ENCODE measurements at places on chromosomes 11 and 22.

- no peak for DNase-seq
Observed at GRCh38 chr11:65834202-65834601, 439 bp downstream of the SNX32 start.

DNA sequence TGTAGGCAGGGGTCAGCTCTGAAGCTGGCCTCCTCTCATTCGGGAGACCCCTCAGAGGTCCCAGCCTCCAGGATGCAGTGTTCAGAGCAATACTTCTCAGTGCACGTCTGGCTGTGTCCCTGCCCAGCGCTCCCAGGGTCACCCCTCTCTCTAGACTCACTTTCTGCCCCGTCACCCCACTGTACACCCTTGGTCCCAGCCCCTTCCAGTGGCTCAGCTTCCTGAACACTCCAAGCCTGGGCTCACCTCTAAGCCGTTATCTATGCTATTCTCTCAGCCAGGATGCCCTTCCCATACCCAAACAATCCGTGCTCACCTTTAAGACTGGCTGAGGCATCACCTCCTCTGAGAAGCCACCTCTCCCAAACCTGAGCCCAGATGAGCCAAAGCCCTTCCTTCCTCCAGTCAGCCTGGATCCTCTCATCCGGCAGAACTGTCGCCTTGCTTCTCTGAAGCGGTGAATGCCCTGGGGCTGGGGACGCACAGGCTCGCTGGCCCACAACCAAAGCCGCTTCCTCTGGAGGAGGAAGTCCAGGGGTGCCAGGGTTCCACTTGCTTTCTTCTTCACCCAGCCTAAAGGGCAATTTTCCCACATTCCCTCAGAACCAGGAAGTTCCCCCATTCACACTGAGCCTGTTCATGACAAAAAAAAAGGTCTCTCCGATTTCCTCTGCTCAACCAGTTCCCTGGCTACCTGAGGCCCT is 13.7 kb upstream of the CDKN1C start:
- no peak for DNase-seq

GRCh38 chr11:103850419-103851165 is 185.8 kb upstream of the DDI1 start:
- no peak for DNase-seq

DNA sequence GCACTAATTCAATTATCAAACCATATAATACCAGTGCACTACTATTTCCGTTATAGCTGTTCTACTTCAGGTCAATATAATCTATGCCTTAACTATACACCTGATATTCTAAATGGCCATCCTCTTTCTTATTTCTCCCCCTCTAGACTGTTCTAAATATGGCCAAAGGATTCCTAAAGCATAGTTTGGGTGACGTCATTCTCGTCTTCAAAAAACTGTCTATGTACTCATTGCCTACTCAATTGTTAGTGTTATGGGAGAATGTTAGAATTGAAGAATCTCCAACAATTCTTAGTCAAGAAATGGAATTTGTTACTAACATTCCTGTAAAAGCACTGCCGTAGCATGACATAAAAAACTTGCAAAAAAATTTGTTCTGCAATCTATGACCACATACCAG is 431.1 kb upstream of the ANO3 start:
- no peak for DNase-seq

DNA sequence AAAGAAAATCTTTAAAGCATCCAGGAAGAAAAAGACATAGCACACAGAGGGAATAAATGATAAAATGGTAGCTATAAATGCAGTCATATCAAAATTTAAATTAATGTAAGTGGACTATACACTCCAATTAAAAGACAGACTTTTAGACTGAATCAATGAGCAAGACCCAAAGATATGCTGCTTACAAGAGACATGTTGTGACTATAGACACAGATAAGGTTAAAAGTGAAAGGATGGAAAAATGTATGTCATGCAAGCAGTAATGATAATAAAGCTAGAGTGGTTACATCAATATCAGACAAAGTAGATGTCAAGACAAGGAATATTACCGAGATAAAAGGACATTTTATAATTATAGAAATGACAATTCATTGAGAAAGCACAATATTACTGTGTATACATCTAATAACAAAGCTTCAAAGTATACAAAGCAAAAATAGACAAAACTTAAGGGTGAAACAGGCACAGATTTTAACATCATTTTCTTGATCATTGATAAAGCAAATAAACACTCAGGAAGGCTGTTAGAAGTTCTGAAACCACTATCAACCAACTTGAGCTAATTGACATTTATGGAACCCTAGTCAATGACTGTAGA is 22.8 kb upstream of the MUC5AC start:
- no peak for DNase-seq

GRCh38 chr11:27907530-27907929 is 200.4 kb downstream of the KIF18A start:
- DNase-seq = no peak

GRCh38 chr22:35510481-35510934 is 30.1 kb upstream of the RASD2 start:
- no peak for DNase-seq

DNA sequence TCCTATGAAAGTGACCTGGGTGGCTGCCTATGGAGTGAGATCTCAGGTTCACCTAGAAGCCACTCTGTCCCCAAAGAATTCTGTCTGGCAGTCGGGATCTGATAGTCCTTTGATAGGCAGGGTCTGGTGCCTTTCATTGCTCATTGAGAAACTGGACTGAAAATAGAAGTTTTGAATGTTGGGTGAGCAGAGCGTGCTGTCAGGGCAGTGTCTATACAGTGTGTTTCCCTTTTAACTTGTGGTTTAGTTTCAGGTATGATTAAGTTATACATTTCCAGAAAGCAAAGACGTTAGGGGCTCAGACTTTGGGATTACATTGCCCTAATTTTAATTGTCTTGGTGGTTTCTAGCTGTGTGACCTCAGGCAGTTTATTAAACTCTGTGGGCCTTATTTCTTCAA is 111.3 kb upstream of the PAX6 start:
- no peak for DNase-seq

GRCh38 chr22:26718905-26719304 is 61.5 kb downstream of the MIAT start:
- no peak for DNase-seq

GRCh38 chr22:20268279-20269012 is at the start of gene RTN4R:
Gene RTN4R, minus strand, starts transcription at chr22:20268318. Its CDS starts 226 bp downstream, at chr22:20268092.
- peak; percentile 27 for DNase-seq

GRCh38 chr11:93585758-93586157 is 42.6 kb upstream of the SMCO4 start:
- no peak for DNase-seq

DNA sequence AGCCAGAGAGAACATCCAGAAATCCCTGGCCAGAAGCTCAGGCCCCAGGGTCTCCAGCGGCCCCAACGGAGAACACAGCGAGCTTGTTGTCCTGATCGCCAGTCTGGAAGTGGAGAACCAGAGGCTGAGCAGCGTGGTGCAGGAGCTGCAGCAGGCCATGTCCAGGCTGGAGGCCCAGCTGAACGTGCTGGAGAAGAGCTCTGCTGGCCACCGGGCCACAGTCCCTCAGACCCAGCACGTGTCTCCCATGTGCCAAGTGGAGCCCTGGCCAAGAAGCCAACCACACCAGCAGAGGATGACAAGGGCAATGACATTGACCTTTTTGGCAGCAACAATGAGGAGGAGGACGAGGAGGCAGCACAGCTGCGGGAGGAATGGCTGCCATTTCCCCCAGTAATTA is 20.6 kb upstream of the SCGB1D1 start:
- DNase-seq = no peak

DNA sequence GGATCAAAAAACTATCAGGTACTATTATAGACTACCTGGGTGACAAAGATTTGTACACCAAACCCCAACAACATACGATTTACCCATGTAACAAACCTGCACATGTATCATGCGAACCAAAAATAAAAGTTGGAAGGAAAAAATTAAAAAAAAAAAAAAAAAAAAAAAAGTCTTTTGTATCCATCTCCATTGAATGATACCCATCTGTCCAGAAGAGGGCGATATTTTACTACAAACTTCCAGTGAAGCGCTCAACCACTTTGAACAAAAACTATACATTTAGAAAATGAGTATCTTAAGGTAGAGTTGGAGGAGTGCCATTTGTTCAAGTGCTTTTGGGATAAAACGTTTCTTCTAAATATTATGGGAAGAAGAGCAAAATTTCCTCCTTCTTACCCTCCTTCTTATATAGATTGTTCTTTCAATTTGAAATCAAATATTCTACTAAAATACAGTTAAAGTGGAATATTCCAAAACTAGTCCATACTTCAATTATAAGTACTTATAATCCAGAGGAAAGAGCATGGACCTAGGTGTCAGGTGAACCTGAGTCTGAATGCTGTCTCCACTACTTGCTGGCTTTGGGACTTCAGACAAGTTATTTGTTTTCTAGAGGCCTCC is 23.3 kb downstream of the ARL14EP start:
- no peak for DNase-seq

DNA sequence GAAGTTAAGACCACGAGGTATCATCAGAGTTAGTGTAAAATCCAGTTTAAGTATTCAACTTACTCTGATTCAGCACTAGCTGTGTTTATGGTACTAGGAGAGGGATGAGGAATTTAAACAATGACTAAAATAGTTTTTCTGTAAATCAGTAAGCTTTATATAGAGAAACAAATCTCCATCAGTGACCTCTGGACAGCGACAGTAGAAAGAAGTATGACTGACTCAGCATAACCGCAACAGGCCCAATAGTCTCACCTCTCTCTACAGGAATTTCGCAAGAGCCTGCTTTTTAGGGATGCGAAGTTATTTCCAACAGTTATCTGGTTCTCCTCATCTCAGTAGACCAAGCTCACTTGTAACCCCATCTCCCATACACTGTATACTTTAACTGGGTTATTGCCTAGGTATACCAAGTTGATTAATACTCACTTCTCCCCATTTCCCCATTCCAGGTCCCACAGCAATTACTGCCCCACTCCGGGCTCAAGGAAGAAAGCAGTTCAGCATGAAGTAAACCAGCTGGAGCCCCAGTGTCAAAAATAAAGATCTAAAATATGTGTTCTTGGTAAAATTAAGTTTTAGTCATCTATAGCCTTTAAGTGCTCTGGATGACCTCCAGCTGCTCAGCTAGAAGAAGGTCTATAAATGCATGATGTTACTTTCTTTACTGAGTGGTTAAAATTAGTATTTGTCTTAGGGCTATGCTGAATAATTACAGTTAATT is 770.6 kb upstream of the CCDC90B start:
- no peak for DNase-seq

GRCh38 chr11:12882670-12883069 is 126.4 kb upstream of the RASSF10 start:
- DNase-seq = no peak

DNA sequence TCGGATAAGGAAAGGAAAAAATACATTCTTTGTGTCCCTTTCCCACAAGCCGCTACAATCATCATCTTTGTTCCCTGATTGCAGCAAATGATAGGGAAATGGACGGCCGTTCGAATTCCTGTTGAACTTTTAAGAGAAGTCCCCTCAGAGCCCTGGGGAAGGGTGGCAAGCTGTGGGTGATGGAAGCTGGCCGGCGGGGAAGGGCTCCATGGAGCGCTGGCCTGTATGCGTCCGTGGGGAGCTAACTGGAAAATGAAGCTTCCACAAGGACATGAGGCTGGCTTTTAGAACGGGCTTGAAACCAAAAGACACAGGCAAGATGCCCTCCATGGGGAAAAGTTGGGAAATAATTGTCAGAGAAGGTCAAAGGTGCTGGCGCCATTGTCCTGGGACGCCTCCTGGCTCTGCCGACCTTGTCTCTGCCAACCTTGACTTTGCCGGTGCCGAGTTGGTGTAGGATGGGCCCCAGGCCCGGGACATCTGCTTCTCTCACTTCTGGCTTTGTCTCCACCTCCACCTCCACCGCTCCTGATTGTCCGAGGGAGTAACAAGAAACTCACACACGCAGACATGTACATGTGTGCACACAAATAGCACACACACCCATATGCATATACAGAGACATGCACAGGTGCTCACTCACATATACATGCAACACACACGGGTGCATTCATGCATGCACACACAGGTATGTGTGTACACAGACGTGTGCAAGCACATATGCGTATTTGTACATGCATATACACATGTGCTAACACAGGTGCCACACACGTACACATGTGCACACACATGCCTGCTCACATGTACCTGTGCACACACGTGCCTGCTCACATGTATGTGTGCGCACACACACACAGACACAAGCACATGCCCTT is 14.5 kb upstream of the PPARA start:
- DNase-seq = no peak

DNA sequence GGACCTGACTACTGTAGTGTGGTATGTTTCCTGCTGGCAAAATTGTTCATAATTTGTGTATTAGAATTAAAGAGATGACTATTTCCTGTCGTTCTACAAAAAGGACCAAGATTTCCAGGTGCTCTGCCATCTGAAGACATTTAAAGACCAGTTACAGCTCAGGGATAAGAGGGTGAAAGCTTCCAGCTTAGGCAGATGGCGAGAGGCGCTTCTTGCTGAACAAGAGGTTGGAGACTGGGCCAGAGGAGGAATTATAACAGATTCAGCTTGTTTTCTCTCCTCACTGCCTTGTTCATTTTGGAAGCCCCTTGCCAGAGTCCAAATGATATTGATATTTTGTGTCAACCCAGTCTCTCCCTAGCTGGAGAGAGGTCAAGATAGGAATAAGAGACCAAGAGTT is 23.1 kb upstream of the NNMT start:
- DNase-seq = no peak

DNA sequence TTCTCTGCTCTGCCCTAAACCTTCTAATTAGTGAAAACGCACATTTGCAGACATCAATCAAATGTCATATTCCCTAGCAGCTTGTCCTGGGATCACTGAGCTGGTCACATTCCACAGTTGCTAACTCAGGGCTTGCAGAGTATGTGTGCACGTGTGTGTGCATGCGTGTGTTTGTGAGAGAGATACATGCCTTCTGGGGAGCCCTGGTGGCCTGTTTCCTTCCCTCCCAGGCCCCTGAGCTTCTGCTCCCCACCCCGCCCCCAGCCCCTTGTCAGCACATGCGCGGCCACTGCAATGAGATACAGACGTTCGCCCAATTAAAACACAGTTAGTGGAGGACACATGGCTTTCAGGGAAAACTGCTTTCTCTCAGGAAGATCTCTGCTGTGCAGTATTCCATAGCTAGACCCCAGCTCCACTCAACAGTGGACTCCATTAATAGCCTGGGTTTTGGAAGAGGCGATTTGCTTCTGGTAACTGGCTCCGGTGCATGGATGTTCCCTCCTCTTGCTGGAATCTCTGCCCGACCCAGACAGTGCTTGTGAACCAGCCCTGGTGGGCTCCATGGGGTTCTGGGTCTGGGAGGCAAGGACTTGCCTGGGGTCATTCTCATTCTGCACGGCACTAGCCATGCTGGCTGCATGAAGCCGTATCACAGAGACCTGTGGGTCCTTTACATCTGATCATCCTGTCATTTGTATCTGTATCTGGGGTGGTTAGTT is 17.7 kb downstream of the LRP5 start:
- no peak for DNase-seq

DNA sequence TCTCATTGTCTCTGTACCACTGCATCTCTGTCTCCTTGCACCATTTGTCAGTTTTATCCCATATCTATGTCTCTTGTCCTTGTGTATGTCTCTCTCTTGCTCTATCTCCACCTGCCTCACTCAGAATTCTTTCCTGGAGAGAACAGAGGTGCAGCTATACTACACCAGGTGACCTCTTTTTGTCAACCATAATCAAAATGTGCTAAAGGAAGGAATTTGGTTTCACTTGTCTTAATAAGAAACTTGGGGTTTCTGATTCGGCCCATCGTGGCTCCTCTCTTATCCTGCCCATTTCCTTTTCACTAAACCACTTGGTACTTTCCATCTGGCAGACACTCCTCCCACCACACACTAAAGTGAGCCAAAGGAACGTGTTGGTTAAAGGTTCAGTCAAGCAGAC is 2.0 kb upstream of the C11orf42 start:
- no peak for DNase-seq
